ENCODE measurements at places on chromosomes 3 and 15. TPM values are rescaled to one million over a fixed set of nuclear protein-coding genes. Genes with fewer than 3 reads are reported as not detected.

DNA sequence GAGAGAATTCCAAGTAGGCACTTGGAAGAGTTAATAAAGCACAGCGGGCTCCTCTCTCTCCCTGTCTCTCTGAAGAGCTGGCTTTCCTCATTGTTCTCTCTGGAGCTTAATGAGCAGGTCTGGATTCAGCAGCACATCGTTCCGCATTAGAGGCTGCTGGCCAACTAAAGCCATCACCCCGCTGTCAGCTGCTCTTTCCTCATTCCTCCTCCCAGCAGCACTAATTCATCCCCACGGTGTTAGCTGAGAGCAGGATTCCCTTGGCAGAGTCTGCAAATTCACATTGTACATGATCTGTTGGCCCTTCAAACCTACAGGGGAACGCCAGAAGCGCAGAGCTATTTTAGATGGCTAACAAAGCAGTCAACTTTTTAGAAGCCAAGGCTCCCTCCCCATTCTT, 44.2 kb downstream of the SGO1 start:
- no peak for DNase-seq

RHOV gene
- total RNA-seq, result 0.14 TPM

GRCh38 chr15:65914386-65914785, 45.1 kb downstream of the RAB11A start:
- no peak for DNase-seq

ROPN1 gene
- not detected for total RNA-seq

CRYGS gene
- total RNA-seq, result 7.0 TPM

DNA sequence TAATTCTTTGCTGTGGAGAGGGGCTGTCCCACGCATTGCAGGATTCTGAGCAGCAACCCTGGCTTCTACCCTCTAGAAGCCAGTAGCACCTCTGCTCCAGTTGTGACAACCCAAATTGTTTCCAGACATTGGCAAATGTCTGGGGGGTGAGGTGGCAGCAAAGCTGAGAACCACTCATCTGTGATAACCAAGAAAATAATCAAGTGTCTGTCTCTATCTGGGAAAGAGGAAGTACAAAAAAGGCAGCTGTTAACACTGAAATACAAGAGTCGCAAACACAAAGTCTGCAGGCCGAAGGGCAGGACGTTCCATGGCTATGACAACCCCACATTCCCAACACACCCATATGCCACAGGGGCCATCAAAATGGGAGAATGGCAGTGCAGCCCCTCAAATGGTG, 42.2 kb upstream of the GNB5 start:
- no peak for DNase-seq

GRCh38 chr3:184336547-184337398, 627 bp upstream of the FAM131A start:
- DNase-seq, result no peak

RYR3 gene
- total RNA-seq, result not detected

AMT gene
- 7.4 TPM for total RNA-seq

DNA sequence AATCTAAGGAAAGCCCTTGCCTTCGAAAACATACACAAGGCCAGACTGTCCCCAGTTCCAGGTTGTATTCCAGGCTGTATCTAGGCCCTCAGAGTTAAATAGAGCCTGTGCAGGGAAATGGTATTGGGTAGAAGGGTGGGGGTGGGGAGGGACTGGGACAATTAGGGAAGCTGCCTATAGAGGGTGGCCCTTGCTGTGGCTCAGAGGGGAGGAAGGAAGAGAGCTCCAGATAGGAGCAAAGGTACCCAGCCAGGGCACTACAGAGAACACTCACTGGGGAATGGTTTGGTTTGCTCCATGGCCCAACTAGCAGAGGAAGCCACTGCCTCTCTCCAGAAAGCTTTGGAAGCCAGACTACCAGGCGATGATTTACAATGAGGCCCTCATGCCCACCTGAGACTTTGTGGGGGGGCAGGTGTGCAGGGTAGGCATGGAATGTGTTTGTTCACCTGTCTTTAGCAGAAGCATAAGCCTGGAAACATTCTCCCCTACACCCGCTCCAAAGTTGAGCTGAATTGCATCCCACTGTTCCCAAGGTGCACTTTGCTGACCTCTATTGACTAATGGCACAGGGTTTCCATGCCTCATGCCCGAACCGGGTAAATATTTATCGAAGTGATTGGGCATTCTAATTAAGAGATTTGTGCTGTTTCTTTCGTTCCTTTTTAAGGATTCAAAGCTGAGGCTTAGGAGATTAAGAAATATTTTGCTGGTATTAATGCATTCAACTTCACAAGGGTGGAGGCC, 6.3 kb upstream of the TLE3 start:
- DNase-seq, result no peak

DNA sequence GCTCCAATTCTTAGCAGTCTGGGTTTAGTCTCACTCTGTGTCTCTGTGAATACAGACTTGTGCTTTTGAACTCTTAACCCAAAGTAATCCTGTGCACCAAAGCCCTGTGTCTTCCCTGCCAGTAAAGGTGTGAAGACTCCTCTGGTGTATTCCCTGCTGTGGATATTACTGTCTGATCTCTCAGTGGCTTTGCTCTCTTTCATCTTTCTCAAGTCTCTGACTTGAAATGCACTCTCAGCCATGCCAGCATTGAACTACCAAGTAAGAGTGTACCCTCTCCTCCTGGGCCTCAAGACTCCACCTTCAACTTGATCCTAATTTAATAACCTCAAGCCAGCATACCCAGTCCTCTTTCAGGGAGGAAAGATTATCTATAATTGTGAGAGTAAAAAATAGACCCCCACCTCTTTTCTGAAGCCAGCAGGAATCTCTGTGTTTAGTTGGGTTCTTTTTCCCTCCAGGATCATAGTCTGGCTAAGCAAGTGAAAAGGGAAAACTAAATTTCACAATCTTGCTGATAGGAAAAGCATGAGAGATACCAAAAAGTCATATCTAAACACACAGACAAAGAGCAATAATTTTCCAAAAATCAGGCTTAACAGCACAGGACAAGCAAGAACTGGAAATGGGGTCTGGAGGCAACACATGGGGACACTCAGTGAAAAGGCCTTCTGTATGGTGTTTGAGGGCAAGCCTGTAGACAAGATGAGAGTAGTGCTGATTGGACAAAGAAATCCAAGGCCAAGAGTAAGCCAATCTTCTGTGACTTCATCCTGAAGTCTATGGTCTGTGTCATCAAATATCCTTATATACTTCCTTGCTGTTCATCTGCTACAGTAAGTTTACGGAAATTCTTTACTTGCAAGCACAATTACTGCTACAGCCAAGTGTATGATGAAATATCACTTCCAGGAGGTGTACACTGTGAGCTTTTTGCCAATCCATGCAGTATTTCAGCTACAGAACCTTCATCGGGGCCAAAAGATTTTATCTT, 296.1 kb upstream of the TGFBR2 start:
- no peak for DNase-seq

GRCh38 chr3:38099518-38099917, 37.4 kb downstream of the ACAA1 start:
- no peak for DNase-seq

TMEM207 gene
- not detected for total RNA-seq

DNA sequence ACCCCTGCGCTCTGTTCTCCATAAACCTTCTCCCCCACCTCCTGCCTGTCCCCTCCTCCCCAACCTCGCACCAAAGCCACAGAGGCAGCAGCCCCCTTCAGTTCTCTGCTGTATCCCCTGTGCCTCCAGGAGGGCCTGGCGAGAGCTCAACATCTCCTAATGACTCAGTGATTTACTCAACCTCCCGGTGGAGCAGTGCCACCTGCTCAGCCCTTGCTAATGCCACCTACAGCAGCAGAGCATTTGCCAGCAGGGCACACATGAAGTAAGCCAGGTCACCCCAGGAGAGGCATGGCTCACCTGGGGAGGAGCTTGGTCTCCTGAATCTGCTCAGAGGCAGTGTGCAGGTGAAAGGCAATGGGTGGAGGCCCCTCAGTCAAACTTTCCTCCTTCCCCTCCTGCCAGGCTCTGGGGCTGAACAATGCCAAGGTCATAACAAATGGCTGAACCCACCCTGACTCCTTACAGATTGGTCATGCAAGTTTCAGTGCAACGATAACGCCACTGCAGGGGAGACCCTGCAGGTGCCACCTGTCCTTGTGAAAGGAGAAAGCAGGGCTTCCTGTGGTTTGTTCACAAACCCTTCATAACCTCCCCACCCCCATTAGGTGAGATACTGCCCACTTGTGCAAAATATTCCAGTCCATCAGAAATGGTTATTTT, 19.8 kb downstream of the TRPM1 start:
- no peak for DNase-seq

GRCh38 chr3:42702066-42702951, at the start of gene HHATL:
Gene HHATL (minus strand): TSS chr3:42702798. CDS start chr3:42700826, 1,972 bp downstream.
- DNase-seq, result no peak

- no peak for DNase-seq
Observed at GRCh38 chr3:116393199-116393598, 52.1 kb downstream of the LSAMP start.

LNP1 gene
- 3.1 TPM for total RNA-seq

DNA sequence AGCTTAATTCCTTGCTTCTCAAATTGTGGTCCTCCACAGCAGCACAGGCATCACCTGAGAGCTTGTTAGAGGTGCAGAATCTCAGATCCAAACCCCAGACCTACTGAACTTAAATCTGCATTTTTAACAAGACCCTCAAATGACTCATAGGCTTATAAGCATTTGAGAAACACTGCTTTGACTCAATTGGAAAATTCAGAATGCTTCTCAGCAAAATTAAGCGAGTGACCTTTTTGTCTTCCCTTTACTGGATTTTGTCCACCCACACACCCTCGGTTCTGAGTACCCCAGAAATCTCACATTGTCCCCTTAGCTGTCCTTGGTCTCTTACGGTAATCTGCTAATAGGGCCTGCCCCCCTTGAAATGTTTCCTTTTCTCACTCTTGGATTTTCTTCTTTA, 17.9 kb downstream of the CD80 start:
- no peak for DNase-seq

GRCh38 chr3:97804471-97804870, 17.3 kb upstream of the CRYBG3 start:
- DNase-seq, result no peak

DZIP3 gene
- 21.2 TPM for total RNA-seq

DNA sequence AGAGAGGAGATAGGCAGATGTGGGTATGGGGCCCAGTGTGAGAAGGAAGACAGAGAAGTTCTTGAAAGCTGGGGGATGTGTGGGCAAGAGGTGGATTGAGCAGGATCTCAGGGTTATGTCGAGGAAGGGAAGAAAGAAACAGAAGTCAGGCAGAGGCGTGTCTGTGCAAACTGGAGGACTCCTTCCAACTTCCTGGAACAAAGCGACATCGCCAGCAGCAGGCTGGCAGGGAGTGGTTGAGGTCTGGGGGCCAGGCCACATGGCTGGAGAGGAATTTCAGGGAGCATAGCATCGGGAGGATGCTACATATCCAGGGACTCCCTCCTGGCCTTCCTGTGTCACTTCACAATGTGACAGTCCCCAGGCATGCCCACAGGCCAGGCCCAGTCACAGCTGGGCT, 42.9 kb upstream of the MYZAP start:
- DNase-seq, result no peak

KCNMB3 gene
- 0.46 TPM for total RNA-seq

- no peak for DNase-seq
Observed at GRCh38 chr3:96959474-96959873, 145.1 kb downstream of the EPHA6 start.

TPRG1 gene
- total RNA-seq, result 24.4 TPM

DUOX1 gene
- 0.95 TPM for total RNA-seq

CLSTN2 gene
- total RNA-seq, result not detected

DNA sequence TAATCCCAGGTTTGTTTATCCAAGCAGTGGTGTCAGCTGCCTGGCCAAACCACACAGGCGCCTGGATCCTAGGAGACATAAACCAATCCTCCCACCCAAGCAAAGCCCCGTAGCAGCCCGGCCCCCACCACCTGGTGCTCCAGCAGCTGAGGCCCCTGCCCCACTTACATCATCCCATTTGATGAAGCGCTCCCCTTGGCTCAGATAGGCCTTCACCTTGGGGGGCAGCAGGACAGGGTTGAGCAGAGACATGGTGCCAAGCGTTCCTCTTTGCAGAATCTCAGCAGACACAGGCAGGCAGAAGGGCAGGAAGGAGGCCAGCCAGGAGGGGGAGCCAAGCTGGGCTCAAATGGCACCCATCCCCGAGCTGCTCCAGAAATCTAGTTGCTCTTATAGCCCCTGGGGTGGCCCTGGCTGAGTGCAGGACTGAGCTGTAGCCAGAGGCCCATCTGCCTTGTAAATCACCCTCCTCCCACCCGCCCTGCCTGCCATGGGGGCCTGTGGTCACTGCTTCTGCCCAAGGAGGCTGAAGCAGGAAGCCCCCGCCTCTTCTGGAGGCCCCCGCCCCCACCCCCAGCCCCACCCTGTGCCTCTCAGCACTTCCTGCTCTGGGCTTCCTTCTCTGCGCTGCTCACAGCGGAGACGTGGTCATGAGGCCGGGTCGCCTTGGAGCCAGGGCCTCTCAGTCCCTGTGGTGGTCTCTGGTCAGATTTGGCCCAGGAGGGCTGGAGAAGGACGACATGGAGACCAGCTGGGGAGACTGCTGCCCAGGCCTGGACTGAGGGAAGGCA, at the start of gene PLCB2:
PLCB2 (minus strand) TSS at position 515 of the 791 bp plus-strand sequence; CDS start at position 252, 263 bp downstream.
- peak; percentile 81 for DNase-seq

GRCh38 chr3:101806491-101806890, 27.5 kb downstream of the NXPE3 start:
- no peak for DNase-seq

GRCh38 chr15:99414755-99415731, 150.7 kb upstream of the MEF2A start:
- no peak for DNase-seq

GOLGA6B gene
- total RNA-seq, result not detected

DNA sequence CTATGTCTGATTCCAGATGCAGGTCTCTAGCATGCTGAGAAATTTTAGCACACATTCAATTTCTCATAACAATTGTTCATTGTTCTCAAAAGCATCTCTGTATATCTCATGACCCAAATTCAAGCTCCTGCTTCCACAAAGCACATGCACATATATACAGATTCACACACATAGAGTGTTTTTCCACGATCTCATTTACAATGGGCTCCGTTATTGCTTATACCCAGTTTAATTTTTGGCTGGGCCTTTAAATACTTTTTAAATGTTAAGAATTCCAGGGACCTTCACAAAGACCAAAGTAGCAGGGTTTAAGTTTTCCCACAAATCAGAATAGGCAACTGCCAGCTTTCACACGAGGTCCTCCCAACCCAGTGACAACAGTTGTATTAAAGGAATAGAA, 333.5 kb upstream of the SEMA6D start:
- DNase-seq, result no peak

DPPA4 gene
- 0.86 TPM for total RNA-seq

- no peak for DNase-seq
Observed at GRCh38 chr3:161500068-161500796, 3.6 kb downstream of the OTOL1 start.

Measured in activated T-cell treated with anti-CD3 and anti-CD28 coated beads, Interleukin-2, amount 50 U/mL, for 72 hours (primary cell).